ENCODE measurements at places on chromosomes 2 and 18.

DNA sequence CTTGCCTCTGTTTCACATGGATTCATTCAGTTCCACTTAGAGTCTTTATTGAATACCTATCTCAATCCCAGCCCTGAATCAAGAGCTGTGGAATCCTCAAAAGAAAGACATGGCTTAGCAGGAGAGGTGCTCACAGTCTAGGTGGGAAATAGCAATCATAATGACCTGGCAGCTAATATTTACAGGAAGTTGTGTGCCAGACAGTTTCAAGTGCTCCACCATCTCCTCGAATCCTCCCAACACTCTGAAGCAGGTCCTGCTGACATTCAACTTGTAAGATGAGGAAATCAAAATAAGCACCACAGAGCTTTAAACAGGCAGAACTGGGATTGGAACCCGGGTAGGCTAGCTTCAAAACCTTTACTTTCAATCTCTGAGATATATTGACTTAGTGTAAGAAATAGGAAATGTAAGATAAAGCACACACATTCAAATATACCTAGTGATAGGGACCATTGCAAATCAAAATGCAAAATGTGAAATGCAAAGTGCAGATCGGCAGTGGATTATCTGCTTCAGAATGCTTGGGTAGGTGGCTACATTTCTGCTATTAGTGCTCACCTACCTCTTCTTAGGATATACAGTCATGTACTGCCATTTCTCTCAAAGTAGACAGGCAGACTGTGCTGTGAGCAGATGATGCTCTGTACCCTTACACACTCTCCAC lies 182.0 kb downstream of the PRKCE start:
- no peak for DNase-seq

- DNase-seq, result no peak
Observed at GRCh38 chr2:143140864-143141661, 11.8 kb downstream of the ARHGAP15 start.

DNA sequence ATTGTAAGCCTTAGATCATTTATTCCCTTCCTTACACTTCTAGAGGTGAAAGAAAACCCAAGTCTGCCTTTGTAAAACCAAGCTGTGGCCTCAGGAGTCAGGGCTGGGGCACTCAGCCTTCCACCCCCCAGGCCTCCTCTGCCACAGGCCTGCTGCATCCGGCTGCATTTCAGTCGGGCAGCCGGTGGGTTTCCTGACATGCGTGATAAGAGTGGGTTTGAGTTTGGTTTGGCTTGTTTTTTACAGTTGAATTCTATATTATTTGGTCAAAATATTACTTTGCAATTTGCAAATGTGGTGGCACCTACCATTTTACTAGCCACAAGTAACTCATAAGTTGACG lies 42.4 kb downstream of the ADI1 start:
- DNase-seq, result no peak

- DNase-seq, result no peak
Observed at GRCh38 chr2:65049010-65049639, 7.1 kb upstream of the CEP68 start.

DNA sequence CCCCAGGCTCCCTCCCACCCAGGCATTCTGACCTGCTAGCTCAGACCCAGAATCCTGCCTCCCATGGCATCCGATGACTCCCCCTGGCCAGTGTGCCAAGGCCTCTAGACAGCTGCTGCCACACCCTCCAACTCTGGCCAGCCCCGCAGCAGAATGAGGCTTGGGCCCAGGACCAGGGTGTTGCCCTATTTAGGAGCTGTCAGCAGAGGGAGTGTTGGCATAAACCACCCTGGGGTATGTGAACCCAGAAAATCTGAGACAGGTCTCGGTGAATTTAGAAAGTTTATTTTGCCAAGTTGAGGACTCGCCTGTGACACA lies 134.3 kb downstream of the KLHL29 start:
- DNase-seq, result no peak

- DNase-seq, result no peak
Observed at GRCh38 chr18:8238507-8238906, 370.7 kb upstream of the RAB12 start.

DNA sequence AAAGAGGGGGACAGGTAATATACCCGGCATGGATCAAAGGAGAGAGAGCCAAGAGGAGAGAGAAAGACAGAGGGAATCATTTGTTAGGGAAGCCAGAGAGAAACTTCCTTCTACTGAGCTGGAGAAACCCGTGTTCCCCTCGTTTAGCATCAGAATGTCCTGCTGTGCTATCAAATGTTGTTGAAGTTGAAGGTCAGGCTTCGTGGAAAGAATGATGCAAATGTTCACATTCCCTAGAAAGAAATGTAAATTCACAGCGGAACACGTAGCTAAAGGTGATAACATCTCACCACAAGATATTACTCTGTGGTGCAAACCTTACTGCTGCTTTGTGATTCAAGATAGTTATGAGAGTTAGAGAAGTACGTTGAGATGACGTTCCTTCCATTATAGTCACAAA lies 258.1 kb downstream of the LNPK start:
- no peak for DNase-seq

- DNase-seq, result no peak
Observed at GRCh38 chr2:37614061-37614738, 57.2 kb downstream of the CDC42EP3 start.

GRCh38 chr18:63259567-63260379 lies 59.8 kb downstream of the BCL2 start:
- no peak for DNase-seq

DNA sequence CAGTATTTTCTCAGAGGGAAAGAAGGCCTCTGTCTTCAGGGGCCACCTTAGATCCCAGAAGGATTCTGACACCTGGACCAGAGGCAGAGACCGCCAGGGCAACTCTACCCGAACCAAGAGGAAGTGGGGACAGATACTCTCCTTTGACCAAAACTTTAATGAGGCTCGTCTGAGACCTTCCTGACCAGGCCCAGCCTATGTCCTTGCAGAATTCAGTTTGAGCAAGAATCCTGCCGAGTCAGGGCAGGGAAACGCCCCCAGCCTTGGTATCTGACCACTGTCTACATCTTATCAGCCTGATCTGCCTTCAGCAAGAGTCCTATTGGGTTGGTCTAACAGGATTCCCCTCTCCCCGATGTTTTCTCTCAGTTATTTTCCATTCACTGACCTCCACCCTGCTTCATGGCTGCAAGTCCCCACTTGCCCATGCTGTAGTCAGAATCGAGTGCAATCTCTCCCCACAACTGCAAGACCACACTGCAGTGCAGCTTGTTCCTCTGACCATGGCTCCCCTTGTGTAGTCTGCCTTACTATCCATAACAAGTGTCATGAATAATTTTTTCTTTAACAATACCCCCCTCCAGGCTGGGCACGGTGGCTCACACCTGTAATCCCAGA lies 95.0 kb downstream of the MSH2 start:
- DNase-seq, result no peak

GRCh38 chr2:222039821-222040220 lies 259.0 kb downstream of the PAX3 start:
- DNase-seq, result no peak

- DNase-seq, result no peak
Observed at GRCh38 chr2:54605836-54606235, 117.6 kb upstream of the EML6 start.

DNA sequence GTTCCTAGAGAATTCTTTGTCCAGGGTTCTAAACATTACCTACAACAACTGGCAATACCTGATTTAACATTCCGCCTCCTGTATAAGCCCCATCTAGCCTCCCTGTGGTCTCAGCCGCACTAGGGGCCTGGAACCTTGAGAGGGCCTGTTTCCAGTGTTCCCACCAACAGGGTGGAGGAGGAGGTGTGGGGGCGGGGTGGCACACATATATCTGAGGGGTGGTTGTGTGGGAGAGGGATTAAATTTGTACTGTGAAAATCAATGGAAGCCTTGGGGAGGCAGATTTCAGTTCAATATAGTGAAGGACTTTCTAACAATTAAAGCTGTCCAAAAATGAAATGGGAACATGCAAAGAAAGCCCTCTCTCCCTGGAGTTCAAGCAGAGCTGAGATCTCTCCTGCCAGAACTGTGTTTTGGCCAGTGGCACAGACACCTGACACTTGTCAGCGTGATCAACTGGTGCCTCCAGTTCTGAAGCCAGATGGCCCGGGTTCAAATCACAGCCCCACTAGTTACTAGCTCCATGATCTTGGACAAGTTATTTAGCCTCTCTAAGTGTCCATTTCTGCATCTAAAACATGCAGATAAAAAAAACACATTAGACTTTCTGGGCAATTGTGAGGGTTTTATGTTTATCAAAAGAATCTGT lies 17.0 kb upstream of the FZD7 start:
- no peak for DNase-seq

- DNase-seq, result no peak
Observed at GRCh38 chr18:55584201-55584600, 3.8 kb downstream of the TCF4 start.

DNA sequence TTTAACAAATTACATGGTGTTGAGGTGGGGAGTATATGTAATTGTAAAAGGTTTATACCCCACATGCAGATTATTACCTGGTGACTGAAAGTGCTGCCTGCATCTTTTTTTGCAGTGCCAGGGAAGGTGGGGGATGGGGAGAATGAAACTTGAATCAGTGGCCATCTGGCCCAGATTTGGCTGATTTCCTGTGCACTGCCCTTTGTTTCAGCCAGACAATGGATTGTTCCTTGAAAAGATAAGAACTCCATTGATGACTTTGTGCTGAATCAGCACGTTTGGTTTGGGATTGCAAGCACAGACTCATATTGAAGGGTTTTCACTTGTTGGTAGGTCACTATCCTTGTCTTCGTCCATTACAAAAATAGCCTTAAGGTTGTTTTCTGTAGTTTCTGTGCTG lies 20.9 kb downstream of the GREB1L start:
- peak; percentile 86 for DNase-seq

DNA sequence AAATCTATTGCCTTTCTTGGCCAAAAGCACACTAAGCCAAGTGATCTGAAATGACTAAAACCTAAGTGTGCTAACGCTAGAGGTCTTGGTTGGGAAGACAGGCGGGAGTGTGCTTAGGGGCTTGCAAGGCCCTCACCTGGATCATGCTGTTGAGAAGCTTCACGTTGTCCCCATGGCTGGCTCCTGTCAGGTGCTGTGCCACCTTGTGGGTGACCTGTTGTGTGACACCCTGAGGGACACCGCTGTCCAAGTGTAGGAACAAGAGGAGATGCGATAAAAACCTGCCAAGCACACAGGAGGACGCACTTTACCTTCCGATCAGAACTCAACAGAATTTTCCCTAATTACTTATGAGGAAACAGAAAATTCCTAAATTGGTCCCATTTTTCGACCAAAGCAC lies 50.8 kb downstream of the EPG5 start:
- DNase-seq, result no peak

- peak; percentile 14 for DNase-seq
Observed at GRCh38 chr2:3780477-3781402, 77.4 kb downstream of the DCDC2C start.

- no peak for DNase-seq
Observed at GRCh38 chr2:58056192-58056916, 9.7 kb downstream of the VRK2 start.

DNA sequence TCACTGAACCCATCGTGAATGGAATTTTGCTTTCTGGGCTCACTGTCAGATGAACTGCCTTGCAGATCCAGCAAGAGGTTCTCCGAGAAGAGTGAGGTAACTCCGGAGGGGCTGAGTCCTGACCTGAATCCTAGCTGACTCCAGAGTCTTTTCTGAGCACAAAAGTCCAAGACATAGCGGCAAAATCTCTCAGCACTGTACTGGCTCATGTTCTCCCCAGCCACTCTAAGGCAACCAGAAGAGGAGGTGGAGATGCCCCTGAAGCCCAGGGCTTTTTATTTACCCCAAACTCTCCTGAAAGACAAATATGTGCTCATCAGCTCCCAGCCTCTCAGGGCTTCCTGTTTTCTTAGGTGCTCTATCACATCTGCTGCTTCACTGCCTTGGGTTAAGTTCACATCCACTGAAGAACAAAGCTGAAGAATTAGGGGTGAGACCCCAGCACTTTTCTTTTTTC lies 221.8 kb downstream of the MREG start:
- DNase-seq, result no peak

DNA sequence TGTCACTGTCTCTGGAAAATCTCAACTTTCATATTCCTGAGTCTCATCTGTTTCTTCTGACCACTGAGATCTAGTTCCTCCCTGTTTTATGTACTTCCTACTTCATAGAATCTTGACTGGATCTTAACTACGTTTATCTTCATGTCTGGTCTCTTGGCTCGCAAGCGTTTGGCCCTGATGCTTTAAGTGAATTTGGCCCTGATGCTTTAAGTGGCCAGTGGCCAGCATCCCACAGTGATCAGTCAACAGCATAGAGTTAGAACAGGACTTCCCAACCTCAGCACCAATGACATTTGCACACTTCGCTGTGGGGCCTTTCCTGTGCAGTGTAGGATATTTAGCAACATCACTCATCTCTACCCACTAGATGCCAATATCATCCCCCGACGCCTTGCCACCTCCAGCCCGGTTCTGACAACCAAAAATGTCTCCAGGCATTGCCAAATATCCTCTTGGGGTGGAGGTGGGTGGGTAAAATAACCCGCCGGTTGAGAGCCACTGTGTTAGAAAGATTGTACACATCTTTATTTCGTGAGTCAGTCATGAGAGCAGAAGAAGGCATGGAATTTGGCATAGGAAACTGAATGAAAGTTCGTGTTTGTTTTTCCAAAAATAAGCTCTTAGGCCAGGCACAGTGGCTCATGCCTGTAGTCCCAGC lies 12.2 kb downstream of the TM4SF20 start:
- DNase-seq, result no peak

- DNase-seq, result no peak
Observed at GRCh38 chr2:13021470-13021957, 304.8 kb downstream of the TRIB2 start.

DNA sequence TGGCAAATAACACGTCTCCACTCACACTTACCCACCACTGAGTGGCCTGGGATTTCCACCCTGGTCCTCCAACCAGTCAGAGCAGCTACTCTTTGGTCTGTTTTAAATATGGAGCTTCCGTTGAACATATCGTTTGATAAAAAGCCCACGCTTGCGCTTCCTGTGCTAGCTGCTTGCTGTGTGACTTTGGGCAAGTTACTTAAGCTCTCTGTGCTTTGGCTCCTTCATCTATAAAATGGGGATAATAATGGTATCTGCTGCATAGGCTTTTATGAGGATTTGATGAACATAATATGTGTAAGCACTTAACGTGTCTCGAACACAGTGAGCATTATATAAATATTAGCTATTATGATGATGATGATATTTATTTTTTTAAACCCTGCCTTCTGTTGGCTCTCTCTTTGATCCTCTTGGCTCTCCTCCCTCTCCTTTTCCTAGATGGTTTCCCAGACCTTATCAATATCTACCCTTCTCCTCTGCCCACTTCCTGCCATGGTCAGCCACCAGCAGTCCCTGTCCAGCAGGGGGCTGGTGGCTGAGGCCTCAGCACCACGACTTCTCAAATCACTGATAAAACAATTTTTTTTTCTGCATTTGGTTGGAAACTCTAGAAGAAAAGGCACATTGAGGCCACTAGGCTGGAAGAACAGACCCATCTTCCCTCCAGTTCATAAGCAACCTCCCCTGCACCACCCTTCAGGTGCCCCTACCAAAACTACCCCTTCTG lies 191.9 kb downstream of the LOXHD1 start:
- DNase-seq, result no peak

Measured in putamen (tissue), 1 donor.